NCI-H774 (cell line): ENCODE measurements at places on chromosomes 3 and 15.
A peak's percentile ranks its signal among the peaks of the same experiment; 100 is the strongest.

- DNase-seq: no peak
Observed at GRCh38 chr3:78495301-78495700, 1272.5 kb downstream of the ROBO1 start.

DNA sequence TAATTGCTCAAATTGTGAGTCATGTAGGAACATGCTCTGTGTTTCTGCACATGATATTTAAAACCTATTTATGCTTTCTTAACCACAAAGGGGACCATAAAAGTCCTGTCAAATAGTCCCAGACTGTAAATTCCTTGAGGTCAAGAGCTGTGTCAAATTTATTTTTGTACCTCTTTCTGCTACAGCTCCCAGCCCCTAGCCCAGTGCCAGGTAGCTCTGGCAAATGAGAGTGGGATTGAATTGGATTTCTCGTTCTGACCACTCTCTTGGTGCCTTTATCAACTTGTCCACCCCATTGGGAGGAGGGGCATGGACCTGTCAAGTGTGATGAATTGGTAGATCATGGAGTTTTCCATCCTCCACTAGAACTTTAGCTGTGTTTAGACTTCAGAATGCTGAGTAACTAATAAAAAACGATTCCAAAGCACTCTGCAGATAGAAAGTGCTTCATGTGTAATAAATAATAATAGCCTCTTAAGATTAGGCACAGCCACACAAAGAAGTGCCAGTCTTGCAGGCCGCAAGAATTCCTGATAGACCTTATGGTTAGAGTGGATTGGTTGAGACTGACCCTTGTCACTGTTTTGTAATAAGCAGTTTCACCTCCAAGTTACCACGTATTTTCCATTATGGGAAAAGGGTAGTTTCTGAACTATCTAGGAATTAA, 120.4 kb downstream of the LPP start:
- no peak for DNase-seq

DNA sequence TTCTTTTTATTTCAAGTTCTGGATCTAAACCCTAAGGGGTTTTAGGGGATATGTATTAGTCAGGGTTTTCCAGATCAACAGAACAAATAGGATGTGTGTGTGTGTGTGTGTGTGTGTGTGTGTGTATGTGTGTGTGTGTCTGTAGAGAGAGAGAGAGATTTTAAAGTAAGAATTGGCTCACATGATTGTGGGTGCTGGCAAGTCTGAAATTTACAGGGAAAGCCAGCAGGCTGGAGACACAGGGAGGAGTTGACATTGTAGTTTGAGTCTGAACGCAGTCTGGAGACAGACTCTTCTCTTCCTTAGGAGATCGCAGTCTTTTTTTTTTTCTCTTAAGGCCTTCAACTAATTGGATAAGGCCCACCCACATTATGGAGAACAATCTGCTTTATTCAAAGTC, 428.8 kb upstream of the TBL1XR1 start:
- DNase-seq: no peak

DNA sequence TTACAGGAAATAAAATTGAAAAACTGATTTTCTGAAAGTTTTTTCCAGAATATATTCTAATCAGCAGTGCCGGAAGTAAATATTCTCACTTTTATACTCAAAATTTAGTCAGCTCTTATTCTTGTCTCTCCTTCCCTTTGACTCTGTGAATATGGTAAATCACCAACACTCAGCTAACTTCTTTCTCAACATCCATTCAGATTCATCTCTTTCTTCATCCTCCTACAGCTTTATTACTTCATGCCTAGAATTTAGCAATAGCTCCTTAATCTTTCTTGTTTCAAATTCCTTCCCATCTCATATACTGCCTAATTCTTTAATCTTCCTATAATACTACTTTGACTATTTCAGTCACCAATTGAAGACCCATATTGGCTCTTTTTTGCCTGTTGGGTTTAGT, 67.9 kb downstream of the FGF7 start:
- no peak for DNase-seq

DNA sequence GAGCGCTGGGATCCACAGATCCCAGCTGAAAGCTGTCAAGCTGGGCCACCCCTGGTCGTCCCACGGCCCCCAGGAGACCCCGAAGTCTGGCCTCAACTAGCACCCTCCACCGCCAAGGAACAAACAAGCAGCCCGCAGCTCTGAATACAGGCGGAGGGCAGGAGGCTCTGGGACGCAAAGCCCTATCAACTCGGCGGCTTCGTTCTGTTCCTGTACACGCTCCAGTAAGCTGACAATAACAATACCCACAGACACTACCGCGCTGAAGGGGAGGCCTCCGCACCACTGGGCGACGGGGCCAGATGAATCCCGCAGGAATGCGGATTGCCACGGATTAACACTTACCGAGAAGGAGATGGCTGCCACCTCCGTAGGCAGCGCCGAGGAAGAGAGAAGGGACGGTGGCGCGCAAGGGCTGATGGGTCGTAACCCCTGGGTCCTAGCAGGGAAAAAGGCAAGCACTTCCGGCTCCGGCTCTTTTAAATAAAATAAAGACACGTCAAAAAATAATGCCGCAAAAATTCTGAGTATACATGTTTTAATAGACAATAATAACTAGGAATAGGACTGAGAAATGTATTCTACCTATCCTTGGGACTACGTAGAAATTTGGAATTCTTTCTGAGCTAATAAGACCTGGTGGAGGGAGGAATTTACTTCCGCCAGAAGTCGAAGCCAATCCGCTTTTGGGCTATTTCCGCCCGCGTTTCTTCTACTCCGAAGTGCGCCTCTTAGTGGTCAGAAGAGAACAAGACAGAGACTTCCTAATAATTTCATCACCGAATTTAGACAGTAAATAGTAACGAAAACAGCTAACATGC, at the start of gene RPL32:
RPL32 (minus strand) TSS at position 417 of the 821 bp plus-strand sequence. CDS start 1,328 bp downstream, outside the sequence.
- peak; percentile 91 for DNase-seq

- DNase-seq: no peak
Observed at GRCh38 chr3:31439890-31440750, 92.6 kb upstream of the STT3B start.
